ENCODE measurements at places on chromosomes 4 and X. TPM values are rescaled to one million over a fixed set of nuclear protein-coding genes. Genes with fewer than 3 reads are reported as not detected.

ETDB gene
- not detected for total RNA-seq

FTSJ1 gene
- total RNA-seq: 28.2 TPM

TMSB15B gene
- total RNA-seq: 11.3 TPM

GYPB gene
- 5.3 TPM for total RNA-seq

CYSLTR1 gene
- 11.1 TPM for total RNA-seq

SLITRK4 gene
- total RNA-seq: 4.7 TPM

ZRSR2 gene
- 5.5 TPM for total RNA-seq

DNA sequence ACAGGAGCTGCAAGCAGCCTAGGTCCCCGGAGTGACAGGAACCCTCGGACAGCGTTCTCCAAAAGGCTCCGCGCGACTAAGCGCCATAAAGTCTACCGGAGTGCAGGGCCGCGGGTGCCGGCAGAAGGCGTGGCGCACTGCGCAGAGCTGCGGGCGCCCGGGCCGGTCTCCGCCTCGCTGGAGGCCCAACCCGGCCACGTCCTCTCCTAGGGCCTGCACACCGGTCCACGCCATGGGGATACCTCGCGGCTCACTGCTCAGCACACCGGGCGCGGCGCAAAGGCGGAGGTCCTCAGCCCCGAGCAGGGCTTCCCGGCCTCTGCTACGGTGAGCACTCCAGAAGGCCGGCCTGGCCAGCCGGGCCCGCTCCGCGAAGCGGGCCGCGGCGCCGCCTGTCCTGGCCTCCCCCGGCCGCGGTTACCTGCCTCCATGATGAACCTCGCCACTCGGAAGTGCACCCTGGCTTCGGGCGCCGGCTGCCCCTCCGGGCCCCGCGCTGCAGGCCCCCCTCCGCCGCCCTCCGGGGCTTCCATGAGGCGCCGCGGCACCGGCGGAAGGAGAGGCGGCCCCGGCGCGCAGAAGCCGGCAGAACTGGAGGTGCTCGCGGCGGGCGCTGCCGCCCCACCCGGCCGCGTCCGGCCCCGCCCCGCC is at the start of gene CCNQ:
Gene CCNQ, minus strand, starts transcription at position 599 of the 651 bp plus-strand sequence. Its CDS starts 66 bp downstream, at position 533.
- H3K4me1 ChIP-seq: peaks cover 12% of the 10 kb centered on the region
- H3K4me3 ChIP-seq: peak within 1 kb of the TSS; percentile 65
- DNase-seq: peak; percentile 21
- peak within 1 kb of the TSS; percentile 29 for H3K27ac ChIP-seq

DNA sequence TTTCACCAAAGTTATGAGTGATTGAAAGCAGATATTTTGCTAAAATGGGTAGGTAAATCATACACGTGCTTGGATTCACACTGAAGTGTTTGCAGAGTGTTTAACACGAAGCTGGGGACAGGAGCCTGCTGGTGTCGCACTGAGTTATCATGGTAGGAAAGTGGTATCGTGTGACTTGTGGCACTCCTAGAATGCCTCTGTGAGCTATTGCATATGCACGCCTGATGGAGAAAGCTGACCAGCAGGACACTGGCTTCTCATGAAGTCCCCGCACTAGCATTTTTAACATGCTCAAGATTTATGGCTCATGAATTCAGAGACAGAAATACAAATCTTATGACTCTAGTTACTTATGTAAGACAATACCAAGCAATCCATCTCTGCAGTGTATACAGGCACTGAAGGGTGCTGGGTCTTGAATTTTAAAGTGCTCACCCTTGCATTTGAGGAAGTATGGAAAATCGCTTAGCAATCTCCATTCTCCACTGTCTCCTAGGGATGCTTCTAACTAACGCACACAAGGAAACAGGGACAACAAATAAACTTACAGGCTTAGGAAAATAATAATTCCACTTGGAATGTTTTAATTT is 19.8 kb downstream of the VCX3B start:
- no peaks in the 10 kb centered on the region for H3K4me1 ChIP-seq
- peaks cover 4% of the 10 kb centered on the region for H3K27me3 ChIP-seq
- peak; percentile 48 for DNase-seq
- no peak overlapping the region for H3K4me3 ChIP-seq

DNA sequence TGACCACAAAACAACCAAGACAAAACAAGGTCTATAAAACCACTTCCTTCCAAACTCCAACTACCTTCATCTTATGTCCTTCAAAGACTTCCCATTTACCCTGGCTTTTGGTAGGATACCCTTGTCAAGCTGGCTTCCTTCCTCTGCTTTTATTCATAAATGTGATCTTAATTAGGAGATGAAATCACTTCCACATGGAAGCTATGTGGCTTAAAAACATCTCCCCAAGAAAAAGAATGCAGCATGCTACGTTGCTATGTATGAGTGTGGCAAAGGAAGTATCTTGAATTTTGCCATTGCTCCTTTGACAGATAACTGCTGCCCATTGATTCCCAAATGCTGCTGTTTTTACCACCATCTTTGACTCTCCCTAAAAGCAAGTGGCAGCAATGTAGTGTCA is 46.4 kb upstream of the VEGFD start:
- H3K27ac ChIP-seq: no peak overlapping the region
- no peaks in the 10 kb centered on the region for H3K36me3 ChIP-seq
- no peak for DNase-seq
- no peaks in the 10 kb centered on the region for H3K4me1 ChIP-seq
- H3K27me3 ChIP-seq: peaks cover 6% of the 10 kb centered on the region

GRCh38 chrX:20913760-20914159 is 460.5 kb upstream of the CNKSR2 start:
- peak; percentile 21 for DNase-seq
- H3K27ac ChIP-seq: no peak overlapping the region
- H3K27me3 ChIP-seq: no peaks in the 10 kb centered on the region
- H3K36me3 ChIP-seq: no peaks in the 10 kb centered on the region
- H3K4me3 ChIP-seq: no peak overlapping the region

DNA sequence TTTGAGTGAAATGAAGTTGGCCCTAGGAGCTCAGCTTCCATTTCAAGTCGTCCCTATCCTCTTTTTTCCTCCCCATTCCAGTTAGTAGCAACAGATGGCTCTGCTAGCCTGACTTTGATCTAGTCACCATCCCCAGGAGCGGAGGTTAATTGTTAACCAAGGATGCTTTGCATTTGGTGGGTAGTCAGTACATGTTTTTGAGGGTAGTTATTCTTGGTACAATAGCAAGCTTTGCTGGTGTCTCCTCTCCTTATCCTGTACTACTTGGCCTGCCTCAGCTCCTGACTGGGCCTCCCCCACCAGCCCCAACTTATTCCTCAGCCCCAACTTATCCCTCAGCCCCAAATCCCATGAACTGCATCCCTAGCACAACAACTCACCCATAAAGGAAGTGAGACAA is 14.8 kb upstream of the RTL5 start:
- no peak overlapping the region for H3K4me3 ChIP-seq
- H3K27ac ChIP-seq: no peak overlapping the region
- H3K36me3 ChIP-seq: no peaks in the 10 kb centered on the region
- peaks cover 28% of the 10 kb centered on the region for H3K27me3 ChIP-seq
- peaks cover 16% of the 10 kb centered on the region for H3K4me1 ChIP-seq
- DNase-seq: no peak

DNA sequence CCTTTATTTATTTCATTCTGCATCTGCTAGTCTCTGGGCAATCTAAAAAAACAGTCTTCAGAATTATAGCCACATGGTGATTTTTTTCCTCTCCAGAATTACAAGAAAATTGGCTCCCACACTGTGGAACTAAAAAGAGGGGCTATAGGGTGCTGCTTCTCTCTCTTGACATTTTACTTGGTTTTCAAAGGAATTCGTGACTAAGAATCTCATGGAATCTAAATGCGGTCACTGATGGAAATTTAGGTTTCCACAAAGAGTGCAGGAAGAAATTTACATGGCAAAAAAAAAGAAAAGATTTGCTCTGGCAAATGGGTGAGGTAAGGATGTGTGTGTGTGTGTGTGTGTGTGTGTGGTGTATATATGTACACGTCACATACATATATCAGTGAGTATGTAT is 10.2 kb downstream of the ATXN3L start:
- H3K27me3 ChIP-seq: peaks cover 15% of the 10 kb centered on the region
- no peak overlapping the region for H3K4me3 ChIP-seq
- no peak overlapping the region for H3K27ac ChIP-seq

GRCh38 chr4:77127837-77128621 is 29.0 kb upstream of the CCNG2 start:
- H3K4me3 ChIP-seq: no peak overlapping the region
- peak; percentile 67 for DNase-seq
- peaks cover 8% of the 10 kb centered on the region for H3K4me1 ChIP-seq
- H3K27ac ChIP-seq: peak overlapping the region; percentile 73
- H3K36me3 ChIP-seq: no peaks in the 10 kb centered on the region

GRCh38 chrX:133056341-133056740 is 40.6 kb downstream of the USP26 start:
- H3K36me3 ChIP-seq: no peaks in the 10 kb centered on the region
- no peak overlapping the region for H3K4me3 ChIP-seq
- no peak overlapping the region for H3K27ac ChIP-seq
- H3K4me1 ChIP-seq: no peaks in the 10 kb centered on the region

DNA sequence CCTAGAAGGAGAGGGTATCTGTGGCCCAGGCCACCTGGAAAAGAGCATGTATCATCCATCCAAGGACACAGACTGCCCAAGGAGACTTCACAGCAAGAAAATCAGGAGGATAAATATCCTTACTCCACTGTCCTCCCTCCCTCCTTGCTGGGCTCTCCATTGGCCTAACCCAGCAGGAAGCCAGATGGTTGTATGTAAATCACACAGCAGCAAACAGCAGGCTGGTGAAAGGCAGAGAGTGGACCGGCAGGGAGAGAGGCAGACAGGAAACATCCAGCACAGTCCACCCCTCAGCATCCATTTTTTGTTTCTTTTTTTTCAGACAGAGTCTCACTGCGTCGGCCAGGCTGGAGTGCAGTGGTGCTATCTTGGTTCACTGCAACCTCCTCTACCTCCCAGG is 17.5 kb downstream of the TXK start:
- no peak for DNase-seq
- H3K4me3 ChIP-seq: no peak overlapping the region
- no peaks in the 10 kb centered on the region for H3K27me3 ChIP-seq
- H3K36me3 ChIP-seq: no peaks in the 10 kb centered on the region

DNA sequence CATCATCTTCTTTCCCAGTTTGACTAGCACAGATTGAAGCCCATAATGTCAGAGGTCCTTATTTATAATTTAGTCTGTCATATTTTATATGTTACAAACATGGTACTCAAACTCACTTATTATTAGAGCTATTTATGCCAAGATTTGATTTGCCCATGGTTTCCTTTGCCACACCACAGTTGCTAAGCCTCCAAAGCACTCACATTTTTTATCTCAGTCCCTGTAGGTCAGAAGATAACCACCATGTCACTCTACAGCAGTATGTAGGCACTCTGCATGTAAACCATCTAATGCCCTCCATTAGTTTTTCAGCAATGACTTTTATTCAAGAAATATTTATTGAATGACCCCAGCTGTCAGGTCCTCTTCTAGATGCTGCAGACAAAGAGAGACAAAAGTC is 6.7 kb downstream of the STATH start:
- no peaks in the 10 kb centered on the region for H3K27me3 ChIP-seq
- no peaks in the 10 kb centered on the region for H3K4me1 ChIP-seq
- DNase-seq: no peak
- H3K36me3 ChIP-seq: no peaks in the 10 kb centered on the region

DNA sequence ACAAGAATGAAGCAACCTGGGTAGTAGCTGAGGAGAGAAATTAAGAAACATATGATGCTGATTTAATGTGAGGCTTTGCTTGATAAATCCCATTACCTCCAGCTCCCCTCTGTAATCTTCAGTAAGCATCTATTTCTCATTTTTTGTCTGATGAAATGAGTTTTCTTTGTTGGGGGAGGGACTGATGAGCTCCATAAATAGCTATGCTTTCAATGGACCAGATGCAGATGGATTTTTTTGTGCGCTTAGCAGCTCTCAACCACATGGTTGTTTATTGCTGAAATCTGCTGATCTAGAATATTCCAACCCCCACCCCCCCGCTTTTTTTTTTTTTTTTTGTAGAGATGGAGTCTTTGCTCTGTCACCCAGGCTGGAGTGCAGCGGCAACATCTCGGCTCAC is 1082.0 kb downstream of the RAPGEF2 start:
- H3K36me3 ChIP-seq: no peaks in the 10 kb centered on the region
- no peak overlapping the region for H3K27ac ChIP-seq
- DNase-seq: no peak
- H3K27me3 ChIP-seq: no peaks in the 10 kb centered on the region
- H3K4me3 ChIP-seq: no peak overlapping the region

- H3K27ac ChIP-seq: no peak overlapping the region
- no peaks in the 10 kb centered on the region for H3K36me3 ChIP-seq
Measured at GRCh38 chr4:101128473-101128872, 218.9 kb downstream of the PPP3CA start.

- no peaks in the 10 kb centered on the region for H3K36me3 ChIP-seq
- DNase-seq: no peak
- no peak overlapping the region for H3K4me3 ChIP-seq
- no peak overlapping the region for H3K27ac ChIP-seq
- no peaks in the 10 kb centered on the region for H3K27me3 ChIP-seq
Measured at GRCh38 chr4:121189326-121190215, 25.4 kb upstream of the TNIP3 start.

GRCh38 chr4:152591396-152591795 is 55.5 kb upstream of the FBXW7 start:
- no peak overlapping the region for H3K27ac ChIP-seq
- no peaks in the 10 kb centered on the region for H3K36me3 ChIP-seq
- no peak overlapping the region for H3K4me3 ChIP-seq
- H3K4me1 ChIP-seq: peaks cover 17% of the 10 kb centered on the region
- no peak for DNase-seq
- H3K27me3 ChIP-seq: peaks cover 3% of the 10 kb centered on the region

- H3K36me3 ChIP-seq: no peaks in the 10 kb centered on the region
- peaks cover 27% of the 10 kb centered on the region for H3K27me3 ChIP-seq
- H3K27ac ChIP-seq: no peak overlapping the region
- no peak overlapping the region for H3K4me3 ChIP-seq
- DNase-seq: no peak
Measured at GRCh38 chrX:9757366-9757765, 8.3 kb downstream of the GPR143 start.

DNA sequence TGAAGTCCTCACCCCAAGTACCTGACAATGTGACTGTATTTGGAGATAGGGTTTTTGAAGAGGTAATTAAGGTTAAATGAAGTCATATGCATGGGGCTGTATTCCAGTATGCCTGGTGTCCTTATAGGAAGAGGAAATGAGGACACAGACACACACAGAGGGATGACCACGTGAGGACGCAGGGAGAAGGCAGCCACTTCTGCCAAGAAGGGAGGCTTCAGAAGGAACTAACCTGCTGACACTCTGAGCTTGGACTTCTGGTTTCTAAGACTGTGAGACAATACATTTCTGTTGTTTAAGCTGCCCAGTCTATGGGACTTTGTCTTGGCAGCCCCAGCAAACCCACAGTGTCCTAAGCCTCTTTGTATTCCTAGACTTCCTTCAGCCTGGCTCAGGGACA is 3.0 kb upstream of the SLC2A9 start:
- no peaks in the 10 kb centered on the region for H3K27me3 ChIP-seq
- peaks cover 51% of the 10 kb centered on the region for H3K4me1 ChIP-seq
- H3K27ac ChIP-seq: peak overlapping the region; percentile 29
- no peak overlapping the region for H3K4me3 ChIP-seq
- H3K36me3 ChIP-seq: no peaks in the 10 kb centered on the region

DNA sequence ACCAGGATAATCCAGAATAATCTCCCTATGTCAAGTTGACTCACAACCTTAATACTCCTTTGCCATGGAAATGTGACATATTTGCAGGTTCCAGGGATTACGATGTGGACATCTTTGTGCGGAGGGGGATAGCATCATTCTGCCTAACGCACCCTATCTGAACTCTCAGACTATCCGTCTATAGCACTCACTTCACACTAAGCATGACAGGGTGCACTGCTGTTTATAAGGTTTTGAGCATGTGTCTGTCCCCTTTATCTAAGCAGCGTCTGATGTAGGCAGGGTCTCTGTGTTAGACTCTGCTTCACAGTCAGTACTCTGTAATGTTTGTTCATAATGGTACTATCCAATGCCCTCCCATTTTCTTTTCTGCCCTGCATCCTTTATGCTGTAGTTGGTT is 43.4 kb upstream of the PRSS48 start:
- H3K27ac ChIP-seq: no peak overlapping the region
- no peaks in the 10 kb centered on the region for H3K4me1 ChIP-seq
- H3K36me3 ChIP-seq: no peaks in the 10 kb centered on the region
- H3K27me3 ChIP-seq: no peaks in the 10 kb centered on the region
- H3K4me3 ChIP-seq: no peak overlapping the region
- DNase-seq: no peak
